ENCODE measurements at places on chromosomes 6 and 20.
A peak's percentile ranks its signal among the peaks of the same experiment; 100 is the strongest.

DNA sequence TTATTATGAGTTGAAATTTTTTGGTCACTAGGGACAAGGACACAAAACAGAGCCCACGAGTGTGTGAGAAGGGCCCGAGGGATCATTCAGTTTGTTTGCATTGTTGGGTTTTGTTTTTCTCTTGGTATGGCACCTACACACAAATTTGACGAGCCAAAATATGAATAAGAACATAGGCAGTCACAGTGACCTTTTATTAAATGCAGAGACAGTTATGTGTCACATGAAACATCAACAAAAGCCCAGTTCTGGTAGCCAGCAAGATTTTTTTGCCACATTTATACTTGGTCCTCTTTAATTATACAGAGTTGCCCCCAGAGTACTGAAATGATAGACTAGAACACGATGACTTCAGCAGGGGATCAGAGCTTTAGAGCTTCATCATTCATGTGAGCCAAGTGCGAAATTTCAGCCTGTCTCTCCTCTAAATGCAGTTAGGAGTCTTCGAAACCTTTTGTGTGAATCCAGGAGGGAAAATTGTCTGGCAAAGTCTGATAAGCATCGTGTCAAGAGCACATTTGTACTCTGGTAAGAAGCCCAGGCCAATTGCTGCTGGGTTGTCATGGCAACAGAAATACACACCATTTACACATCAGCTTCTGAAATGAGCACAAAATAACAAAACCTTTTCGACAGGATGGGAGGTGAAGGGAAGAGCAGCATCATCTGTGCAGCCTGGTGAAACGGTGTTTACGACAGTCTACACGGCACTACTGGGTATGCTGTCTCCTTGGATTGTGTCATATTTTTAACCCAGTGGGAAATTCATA lies 79.2 kb upstream of the RIPOR2 start:
- peak; percentile 66 for DNase-seq

DNA sequence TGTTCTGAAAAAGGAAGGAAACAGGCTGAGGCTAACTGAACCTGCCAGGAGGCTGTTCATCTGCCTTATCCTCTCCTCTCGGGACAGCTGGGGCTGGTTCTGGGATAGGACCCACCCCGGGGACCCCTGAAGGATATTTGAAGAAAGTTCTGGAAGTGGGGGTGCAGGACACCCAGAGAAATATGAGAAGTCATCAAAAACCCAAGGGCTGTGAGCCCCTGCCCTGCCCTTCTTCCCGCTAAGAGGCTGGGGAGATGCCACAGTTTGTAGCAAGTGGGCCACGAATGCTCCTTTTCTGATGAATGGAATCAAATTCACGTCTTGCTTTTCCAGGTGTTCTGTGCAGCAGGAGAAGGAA lies 37.9 kb downstream of the TMEM242 start:
- DNase-seq = no peak

DNA sequence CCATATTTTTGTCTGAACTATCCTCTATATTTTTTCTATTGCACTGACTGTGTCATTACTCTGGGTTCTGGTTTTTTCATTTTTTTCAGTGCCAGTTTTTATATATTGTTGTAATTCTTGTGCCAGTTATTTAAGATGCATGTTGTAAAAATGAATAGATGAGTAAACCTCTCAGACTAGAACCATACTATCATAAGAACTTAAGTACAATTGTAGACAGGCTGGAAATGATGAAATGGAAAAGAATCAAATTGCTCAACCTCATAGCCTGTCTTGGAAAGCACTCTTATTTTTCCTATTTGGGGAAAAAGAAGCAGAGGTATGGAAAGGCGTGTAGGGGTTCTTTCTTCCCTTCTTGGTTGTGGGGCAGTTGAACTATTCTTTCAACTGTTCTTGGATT lies 30.2 kb downstream of the PANK2 start:
- no peak for DNase-seq

DNA sequence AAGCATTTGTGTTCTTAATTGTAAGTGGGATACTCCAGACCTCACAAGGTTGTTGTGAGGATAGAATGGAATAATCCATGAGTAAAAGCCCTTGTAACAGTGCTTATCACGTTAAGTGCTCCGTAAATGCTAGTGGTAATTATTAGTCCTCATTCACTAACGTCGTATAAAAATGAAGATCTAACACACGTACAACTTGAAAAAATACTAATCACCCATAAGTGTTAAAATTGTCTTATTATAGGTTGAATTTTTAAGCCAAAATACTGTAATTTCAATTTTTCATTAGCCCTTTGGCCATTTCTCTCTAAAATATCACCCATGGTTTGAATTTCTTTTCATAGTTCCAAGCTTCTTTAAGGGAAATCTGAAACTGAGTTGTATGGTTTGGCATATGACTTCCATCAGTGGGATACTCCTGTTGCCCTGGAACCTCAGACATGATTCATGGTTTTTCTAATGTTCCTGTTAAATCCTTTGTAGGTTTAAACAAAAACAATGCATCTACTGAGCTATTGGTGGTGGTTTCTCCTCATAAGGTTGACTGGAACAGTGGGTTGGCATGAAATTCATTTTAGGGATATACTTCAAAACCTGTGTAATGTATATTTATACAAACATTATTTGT lies 19.1 kb downstream of the XRN2 start:
- DNase-seq = no peak

- DNase-seq = no peak
These were observed 61.6 kb downstream of the MRAP2 start for GRCh38 chr6:84095156-84095555.

DNA sequence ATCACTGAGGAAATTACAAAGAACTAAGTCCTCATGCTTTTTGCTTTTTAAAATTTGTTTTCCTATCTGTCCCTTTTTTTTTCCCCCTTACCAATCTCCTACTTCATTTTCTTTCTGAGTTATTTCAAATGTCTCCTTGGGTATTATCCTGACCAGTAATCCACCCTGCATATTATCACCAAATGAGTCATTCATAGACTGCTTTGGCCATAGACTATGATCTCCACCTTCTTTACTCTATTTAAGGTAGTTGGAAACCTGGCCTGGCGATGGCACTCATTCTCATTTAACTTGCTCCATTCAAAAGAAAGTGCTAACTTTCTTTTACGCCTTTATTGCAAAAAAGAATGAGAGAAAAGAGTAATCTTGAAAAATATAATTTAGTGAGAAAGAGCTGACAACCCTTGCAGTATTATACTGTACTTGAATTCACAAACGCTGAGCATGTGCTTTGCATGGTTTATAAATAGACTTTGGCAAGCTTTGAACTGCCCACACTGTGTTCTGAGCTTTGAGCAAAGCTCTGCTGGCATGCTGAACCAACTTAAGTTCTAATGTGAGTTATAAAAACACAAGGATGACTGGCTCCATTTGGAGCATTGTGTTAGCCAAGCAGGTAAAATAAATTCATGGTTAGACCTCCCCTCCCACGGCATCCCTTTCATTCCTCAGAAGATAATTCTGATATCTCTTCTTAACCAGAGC lies 198.9 kb downstream of the NKAIN2 start:
- no peak for DNase-seq

DNA sequence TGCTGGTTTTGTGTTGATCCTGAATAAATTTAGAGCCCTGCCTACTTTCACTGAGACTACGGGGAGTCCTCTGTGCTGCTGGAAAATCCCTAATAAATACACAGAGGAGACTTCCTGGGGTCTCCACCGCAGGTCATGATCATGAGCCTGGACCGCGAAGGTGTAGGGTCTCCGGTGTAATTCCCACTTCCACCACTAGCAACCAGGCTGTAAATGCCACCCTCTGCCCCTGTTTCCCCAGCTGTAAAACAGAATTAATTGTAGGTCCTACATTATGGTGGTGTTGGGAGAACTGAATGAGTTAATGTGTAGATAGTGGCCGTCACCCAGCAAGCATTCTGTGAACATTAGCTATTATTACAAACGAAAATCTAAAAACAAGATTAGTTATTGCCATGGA lies 191.6 kb upstream of the THBS2 start:
- no peak for DNase-seq

- DNase-seq = no peak
These were observed 388.8 kb downstream of the THBS2 start for GRCh38 chr6:168864541-168865460.

DNA sequence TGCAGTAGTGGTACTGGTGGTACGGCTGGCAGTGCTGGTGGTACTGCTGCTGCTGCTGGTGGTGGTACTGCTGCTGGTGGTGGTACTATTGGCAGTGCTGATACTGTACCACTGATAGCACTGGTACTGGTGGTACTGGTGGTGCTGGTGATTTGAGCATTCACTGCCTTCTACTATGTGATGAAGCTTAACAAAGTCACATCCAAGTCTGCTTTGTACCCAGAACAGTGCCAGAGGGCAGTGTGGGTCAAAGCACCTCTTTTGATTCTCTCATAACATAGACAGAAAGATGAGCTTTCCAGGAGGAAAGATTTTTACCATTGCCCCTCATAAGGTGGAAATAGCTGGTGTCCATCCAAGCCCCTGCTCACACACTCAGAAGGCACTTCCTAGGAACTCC lies 48.7 kb downstream of the ANKRD6 start:
- DNase-seq = no peak

DNA sequence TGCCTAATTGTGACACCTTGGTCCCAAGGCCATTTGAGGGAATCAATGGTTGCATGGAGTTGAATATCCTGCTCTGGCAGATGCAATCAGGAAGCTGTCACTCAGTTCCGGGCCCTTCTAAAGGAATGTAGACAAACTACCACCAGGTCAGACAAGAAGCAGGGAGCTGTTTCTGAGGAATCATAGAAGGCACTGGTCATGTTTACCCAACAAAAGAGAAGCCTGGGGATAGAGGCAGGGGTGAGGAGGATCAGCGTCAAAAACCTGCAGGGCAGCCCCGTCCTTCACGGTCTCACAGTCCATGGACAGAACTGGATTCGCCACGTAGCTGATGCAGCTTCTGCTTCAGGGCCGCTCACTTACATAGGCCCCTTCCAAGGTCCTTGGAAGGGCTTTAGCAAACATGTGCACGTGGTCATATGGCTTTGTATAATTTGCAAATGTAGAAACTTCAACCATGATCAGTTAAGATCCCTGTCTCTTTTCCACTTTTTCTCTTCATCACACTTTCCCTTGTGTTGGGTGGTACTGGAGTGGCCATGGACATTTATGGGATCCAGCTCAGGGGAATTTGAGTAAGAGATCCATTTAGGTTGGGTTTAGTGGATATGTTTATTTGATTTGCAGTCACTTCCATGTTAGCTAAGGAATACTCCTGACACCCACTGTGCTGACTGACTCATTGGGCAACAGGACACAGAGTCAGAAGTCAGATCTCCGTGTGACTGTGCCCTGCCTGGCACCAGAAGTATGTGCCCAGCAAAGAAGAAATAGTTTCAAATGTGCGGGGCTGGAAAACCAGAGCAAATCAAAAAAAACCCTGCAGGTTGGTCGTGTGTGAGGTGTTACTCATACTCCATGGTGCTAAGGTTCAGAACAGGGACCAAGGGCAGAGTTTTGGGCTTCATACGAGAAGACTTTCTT lies 60.0 kb upstream of the ZFAND3 start:
- no peak for DNase-seq

DNA sequence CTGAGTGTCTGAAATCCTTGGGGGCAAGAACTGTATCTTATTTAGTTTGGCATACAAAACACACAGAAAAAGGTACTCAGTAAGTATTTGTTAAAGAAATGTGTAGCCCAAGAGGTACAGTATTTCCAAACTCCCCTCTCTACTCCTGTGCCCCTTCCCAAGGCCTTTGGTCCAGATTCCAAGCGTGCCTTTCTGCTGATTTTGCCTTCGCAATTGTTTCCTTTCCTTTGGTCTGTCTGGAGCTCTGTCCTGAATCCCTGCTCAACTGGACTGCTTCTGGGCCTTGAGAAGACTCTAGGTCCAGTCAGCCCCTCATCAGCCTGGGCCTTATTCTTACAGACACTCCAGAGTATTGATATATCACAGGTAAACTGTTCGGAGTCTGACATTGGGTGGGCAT lies 122.2 kb upstream of the SYNCRIP start:
- DNase-seq = no peak

DNA sequence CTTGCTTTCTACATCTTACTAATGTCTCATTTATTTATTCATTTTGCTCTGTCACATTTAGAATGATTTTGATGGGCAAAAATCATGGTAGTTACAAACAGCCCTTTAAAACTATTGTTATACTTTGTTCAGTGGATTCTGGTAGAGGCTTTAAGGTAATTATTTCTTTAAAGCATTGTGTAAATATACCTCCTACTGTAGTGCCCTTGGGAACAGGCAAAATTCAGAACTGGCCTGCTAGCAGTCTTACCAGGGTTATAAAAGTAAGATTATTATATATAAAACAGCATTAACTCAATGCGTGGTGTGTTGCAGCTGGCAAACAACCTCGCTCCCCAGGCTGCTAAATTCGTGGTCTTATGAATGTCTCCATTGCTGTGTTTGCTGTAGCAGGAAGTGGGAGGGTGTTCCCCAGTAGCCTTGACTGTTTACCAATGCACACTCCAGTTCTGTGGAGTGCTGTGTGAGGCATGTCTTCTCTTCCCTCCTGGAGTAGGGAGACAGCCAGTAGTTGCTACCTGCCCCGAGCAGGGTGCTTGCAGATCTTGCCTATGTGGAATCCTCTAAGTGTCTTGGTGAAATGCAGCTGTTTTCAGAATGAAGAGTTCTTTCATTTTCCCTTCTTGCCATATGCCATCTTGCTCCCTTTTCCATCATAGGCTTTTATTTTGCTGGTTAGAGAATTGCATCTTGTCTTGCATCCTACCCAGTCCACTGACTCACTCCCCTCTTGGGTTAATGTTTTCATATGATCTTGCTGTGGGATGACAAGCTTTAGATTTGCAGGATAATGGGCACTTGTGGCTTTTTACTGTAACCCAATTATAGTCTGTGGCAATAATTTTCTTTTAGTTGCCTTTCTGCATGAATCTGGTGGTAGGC lies 45.3 kb downstream of the IGF2R start:
- DNase-seq = peak; percentile 37

DNA sequence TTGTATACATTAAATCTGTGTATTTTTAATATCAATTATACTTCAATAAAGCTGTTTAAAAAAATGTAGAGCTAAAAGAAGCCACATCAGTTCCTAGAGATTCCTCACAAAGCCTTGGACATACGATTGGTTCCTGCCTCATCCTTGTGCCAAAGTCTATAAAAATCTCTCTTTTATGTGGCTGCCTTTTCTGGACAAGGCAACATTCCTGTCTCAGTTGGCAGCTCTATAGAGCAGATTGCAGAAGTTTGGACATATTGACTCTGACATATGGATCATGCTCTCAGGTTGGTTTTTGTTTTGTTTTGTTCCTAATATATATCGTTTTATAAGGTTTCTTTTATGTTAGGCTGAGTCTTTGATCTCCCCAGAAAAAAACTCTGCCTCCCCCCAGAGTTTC lies 148.9 kb downstream of the MAFB start:
- DNase-seq = no peak

Data from CD4-positive, alpha-beta T cell treated with Interleukin-6 at 100 ng/mL for 8 hours (primary cell).